ENCODE measurements at places on chromosomes 4 and X.
A peak's percentile ranks its signal among the peaks of the same experiment; 100 is the strongest.

GRCh38 chr4:4406455-4407298, 19.8 kb downstream of the NSG1 start:
- DNase-seq: no peak

DNA sequence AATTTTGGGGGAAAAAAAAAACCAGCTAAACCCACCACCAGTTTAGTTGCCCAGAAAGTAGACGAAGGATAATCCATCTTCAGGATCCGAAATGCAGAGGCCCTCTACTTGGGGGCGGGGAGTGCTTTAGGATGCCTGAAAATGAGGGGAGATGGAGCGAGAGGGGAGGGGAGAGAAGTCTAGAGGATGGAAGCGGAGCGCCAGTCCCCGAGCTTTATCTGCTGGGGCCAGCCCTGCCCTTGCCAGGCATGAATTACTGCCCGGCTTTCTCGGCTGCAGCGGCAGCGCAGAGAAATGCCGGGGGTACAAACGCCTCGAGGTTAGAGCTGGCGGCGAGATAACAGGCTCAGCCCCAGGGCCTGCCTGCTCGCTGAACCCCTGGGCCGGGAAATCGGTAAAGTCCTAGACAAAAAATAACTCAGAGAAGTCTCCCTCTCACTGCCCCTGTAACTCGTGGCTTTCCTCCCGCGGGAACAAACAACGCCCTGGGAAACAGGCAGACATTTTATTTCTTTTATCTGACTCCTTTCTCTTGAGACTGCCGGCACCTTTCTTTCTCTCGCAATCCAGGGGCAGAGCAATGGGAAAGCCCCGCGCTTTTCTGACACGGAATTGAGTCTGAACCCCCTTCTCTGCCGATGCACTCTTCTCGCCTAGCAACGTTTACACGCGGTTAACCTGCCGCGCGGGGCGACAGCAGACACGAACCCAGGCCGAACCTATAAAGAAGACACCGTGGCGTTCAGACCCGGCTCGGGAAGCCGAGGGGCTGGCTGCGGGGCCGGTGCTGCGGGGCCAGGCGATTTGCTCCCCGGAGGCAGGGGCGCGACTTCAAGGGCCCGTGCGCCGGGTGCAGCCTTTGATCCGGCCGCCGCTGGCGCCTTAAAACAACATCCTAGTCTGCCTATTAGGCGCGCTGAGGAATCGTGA, 3.1 kb upstream of the MSX1 start:
- DNase-seq: peak; percentile 80

- no peak for DNase-seq
These were observed 161.6 kb downstream of the NPNT start for GRCh38 chr4:106056914-106057313.

GRCh38 chrX:109704563-109704962, 28.5 kb downstream of the ACSL4 start:
- no peak for DNase-seq

GRCh38 chr4:185881430-185881829, 69.4 kb upstream of the SORBS2 start:
- no peak for DNase-seq

Measured in hematopoietic multipotent progenitor cell treated with erythropoietin and hydrocortisone succinate and interleukin-3 and kit ligand, for 6 days (in vitro differentiated cells).